ENCODE measurements at places on chromosomes 3 and 15.

DNA sequence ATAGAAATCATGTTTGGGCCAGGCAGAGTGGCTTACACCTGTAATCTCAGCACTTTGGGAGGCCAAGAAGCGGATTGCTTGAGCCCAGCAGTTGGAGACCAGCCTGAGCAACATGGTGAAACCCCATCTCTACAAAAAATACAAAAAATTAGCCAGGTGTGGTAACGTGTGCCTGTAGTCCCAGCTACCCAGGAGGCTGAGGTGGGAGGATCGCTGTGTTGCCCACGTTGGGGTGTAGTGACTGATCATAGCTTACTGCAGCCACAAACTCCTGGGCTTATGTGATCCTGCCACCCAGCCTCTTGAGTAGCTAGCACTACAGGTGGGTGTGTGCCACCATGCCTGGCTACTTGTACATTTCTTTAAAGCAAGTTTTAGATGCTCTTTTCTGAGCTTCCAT is 114.3 kb downstream of the WDR76 start:
- no peak for DNase-seq

GRCh38 chr3:13013994-13014754 is 59.1 kb downstream of the IQSEC1 start:
- no peak for DNase-seq

DNA sequence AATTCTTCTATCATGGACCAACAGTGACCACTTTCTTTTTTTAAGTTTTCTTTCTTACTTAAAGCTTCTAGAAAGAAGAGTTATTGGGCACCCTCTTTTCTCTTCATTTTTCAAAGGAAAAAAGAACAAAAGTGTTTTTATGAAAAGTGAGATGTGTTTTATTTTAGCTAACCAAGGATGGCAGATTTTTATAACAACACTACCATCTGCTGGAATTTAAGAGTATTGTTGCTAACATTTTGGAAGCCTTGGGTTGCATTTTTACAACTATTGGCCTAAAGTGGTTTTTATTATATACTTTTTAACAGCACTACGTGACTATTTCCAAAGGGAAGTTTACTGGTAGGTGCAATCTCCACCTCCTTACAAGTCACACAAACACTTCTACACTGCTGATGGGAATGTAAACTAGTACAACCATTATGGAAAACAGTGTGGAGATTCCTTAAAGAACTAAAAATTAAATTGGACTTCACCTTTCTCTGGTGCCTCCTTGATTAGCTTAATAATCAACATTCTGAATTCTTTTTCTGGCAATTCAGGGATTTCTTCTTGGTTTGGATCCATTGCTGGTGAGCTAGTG is 237.7 kb upstream of the AGTR1 start:
- DNase-seq: no peak

- no peak for DNase-seq
These were observed 34.1 kb downstream of the RAB7A start for GRCh38 chr3:128760042-128760441.

- DNase-seq: no peak
These were observed 11.7 kb downstream of the MAP1A start for GRCh38 chr15:43529141-43529540.

DNA sequence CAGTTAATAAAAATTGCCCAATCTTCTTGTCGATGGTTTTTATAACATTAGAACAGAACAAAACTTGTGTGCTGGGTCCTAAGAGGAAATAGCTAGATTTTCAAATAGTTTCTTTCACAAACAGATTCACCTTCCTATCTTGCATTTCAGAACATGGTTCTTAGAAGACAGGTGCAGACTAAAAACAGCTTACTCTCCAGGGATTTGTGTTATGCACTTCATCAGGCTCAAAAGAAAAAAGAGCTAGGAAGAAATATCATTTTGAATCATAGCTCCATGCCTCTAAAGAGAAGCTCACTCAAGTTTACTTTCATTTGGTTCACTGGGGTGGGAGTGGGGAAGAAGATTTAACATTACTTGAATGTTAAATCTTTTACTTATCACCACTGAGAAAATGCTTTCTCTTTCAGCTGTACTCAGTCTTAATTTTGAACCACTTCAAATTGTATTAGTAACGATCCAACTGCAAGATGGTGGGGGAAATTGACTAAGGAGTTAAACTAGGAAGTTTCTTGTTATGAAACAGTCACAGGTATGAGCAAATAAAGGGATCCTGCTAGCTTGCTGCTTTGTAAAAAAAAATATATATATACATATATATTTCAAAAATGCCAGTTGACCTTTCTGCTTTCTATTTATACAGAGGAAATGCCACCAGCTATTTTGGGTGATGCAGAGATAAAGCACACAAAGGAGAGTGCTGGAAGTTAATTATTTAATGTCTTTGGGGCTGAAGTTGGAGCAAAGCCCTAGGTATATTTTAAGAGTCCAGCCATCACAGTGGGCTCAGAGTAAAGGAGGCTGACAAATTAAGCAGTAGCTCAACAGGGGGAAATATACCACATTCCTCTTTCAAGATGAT is 28.3 kb upstream of the NUDT16 start:
- no peak for DNase-seq

DNA sequence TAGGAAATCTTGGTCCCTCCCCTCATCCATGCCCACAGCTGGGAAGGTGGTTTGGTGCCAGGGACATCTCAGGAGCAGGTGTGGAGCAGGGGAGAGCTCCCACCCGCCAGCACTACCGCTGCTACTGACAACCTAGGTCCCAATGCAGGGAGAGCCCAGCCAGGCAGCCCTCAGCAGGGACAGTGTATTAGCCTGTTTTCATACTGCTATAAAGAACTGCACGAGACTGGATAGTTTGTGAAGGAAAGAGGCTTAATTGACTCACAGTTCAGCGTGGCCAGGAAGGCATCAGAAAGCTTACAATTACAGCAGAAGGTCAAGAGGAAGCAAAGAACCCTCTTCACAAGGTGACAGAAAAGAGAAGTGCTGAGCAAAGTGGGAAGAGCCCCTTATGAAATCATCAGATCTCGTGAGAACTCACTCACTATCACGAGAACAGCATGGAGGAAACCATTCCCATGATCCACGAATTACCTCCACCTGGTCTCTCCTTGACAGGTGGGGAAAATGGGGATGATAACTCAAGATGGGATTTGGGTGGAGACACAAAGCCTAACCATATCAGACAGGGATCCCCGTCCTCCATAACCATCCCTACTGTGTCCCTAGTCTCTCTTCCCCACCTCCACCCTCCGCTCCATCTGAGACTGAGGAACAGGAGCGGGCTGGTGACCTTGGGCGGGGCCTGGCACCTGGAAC is 218.6 kb downstream of the TBC1D2B start:
- no peak for DNase-seq

- DNase-seq: peak; percentile 55
These were observed 10.0 kb downstream of the GATA2 start for GRCh38 chr3:128482666-128483656.

DNA sequence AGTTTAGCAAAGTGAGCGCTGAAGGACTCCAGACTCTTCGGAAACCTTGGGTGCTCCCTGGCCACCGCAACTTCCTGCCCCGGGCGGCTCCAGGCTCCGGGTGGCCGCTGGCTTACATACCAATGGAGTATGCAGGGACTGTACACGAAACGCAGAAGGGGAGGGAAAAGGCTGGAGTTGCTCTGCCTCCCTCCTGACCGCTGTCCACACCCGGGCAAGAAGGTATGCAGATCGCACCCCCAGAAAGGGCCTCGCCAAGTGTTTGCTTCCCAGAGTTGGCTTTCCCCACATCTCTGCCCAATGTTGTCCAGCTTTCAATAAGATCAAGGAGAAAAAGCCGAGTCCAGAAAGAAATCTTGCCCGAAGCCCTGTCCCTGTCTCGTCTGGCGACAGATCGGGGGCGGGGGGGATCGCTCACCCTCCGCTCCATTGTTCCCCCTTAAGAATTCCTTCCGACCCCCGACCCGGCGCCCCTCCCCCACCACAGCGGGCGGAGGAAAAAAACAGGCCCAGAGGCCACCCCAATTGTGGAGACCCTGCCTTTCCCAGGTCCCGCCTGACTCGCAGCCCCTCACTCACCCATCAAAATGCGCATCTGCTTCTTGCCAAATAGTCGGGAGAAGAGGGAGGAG is 533 bp downstream of the ARF4 start:
- DNase-seq: peak; percentile 82

DNA sequence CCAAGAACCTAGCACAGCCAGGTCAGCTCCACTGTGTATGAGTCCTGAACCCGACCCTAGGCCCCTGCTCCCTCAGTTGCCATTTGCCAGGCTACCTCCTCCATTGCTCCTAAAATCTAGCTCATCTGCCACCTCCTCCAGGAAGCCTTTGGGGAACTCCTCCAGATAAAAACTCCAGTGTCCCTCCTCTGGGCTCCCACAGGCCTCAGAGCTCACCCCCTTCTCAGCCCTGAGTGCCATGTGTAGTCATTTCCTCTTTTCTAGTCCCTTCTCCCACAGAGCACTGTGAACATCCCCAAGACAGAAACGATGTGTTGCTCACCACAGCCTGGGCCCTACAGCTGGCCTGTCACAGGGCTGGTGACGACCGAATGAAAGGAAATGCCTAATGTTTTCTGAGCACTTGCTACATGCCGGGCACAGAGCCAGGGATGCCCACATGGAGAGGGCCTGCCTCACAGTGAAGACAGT is 61.0 kb downstream of the IQSEC1 start:
- no peak for DNase-seq

DNA sequence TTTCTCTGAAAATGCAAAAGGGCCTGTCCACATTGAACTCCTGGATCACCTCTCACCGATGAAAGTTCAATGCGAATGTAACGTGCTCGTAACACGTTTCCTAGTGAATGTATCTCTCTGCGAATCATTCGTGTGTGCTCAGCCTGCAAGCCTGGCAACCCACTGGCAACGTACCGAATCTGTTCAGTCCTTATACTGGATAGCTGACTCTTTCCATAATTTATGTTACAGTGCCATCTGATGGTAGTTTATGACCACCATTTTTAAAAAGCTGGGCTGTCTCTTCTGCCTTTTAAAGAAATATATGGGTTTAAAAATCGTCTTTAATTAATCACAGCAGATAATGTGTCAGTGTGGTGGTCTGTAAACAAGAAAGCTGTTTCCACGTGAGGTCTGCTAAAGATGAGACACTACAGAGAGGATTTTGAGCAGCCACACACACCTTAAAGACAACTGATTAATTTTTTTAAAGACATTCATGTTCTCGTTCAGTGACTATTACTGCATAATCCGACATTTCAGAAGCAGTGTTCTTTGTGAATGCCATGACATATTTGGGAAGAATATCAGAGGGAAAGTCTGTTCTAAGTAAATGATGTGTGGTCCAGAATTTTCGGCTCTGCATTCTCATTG is 69.4 kb upstream of the FOXP1 start:
- DNase-seq: peak; percentile 34

DNA sequence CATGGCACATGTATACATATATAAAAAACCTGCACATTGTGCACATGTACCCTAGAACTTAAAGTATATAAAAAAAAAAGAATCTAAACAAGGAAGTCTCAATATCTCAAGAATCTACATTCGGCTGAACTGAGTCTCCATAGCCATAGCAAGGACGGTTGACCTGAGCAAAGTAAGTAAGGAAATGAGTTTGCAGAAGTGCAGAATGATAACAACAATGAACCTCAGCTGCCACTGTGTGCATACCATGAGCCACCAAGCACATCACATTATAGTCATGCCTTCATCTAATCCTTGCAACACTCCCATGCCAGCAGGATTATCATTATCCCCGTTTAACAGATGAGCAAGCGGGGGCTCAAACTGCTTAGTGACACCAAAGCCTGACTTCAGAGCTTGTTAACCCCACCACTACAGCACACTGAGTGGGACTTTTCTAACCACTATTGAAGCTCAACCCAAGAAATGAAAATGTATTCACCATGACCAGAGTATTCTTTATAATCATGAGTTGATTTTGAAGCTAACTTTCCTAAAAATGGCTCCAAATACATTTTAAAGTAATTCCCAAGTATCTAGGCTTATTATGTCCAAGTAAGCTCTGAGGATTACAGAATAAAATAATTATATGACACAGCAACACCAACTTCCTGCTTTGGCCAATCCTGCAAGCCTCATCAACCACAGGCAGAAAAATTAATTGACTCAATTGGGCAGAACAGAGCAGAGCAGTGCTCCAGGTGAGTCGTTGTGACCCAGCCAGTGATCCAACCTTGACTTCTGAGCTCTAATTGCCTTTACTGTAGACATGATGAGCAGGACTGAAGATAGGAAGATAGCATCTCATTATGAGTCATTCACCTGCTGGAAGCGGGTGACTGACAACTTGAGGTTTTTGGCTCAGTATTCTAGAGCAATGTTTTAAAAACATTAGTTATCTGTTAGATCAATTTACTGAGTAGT is 47.3 kb upstream of the IL12A start:
- DNase-seq: no peak

DNA sequence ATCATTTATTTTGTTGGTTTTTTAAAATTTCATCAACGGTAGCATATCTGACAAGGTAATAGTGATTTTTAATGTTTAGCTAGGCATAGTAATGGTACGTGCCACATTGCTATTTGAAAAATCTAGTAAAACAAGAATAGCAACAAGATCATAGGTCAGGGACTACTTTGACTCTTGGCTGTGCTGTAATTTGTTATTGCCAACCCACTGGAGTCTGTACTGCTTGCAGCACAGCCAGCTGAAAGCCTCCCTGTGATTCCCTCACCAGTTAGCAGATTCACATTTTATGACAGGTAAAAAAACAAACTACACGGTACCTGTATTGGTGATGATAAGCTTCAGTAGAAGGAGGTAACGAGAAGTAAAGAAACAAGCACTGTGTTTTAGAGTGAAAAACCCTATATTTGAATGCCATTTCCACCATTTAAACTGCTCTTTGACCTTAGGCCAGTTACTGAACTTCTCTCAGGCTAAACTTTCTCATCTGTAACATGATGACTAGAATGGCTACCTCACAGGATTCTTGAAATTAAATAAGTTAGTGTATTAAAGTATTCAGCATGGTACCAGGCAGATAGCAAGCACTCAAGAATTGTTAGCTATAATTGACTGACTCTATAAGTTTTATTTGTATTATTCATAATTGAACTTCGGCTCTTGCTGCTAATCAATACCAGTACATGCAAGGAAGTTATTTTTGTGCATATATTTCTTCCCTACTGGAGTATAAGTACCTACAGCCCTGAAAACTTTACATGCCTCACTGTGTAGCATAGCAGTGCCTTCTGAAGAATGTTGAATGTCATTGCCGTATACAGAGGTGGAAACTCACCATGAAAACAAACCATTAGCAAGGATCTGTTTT is 16.1 kb downstream of the FILIP1L start:
- DNase-seq: no peak

DNA sequence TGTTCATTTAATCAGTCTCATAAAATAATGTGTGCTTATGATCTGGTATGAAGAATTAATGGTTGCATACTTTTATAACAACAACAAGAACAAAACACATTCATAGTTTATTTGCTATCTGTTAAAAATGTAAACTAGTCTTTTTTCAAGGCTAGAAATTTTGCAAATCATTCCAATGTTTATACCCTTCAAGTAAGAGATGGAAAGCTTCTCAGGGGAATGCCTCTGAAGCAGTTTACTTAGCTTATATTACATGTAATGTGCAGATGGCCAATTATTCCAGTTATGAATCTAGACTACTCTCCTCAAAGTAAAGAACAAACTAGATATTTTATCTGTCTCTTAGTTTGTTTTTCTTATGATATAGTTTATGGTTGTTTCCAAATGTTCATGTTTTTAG is 575.4 kb downstream of the NAALADL2 start:
- DNase-seq: no peak
